ENCODE measurements at places on chromosomes 5 and 9. TPM values are rescaled to one million over a fixed set of nuclear protein-coding genes. Genes with fewer than 3 reads are reported as not detected.

BNIP1 gene
- 18.4 TPM for polyA plus RNA-seq

MYMK gene
- 0.80 TPM for polyA plus RNA-seq

CSF1R gene
- polyA plus RNA-seq, result 13.2 TPM

HAVCR2 gene
- 2.8 TPM for polyA plus RNA-seq

EDIL3 gene
- 53.8 TPM for polyA plus RNA-seq

ZNF618 gene
- 0.97 TPM for polyA plus RNA-seq

PCDHB13 gene
- 0.87 TPM for polyA plus RNA-seq

GPBP1 gene
- polyA plus RNA-seq, result 31.4 TPM

FCN1 gene
- polyA plus RNA-seq, result 2.5 TPM

PPIC gene
- 2.9 TPM for polyA plus RNA-seq

CDH10 gene
- polyA plus RNA-seq, result 1.9 TPM

ABITRAM gene
- polyA plus RNA-seq, result 10.4 TPM

RASEF gene
- polyA plus RNA-seq, result 3.4 TPM

ADGRD2 gene
- polyA plus RNA-seq, result 5.0 TPM

PLCXD3 gene
- polyA plus RNA-seq, result 0.31 TPM

GLDC gene
- 5.1 TPM for polyA plus RNA-seq

TLX3 gene
- polyA plus RNA-seq, result 11.1 TPM

SNX18 gene
- 4.9 TPM for polyA plus RNA-seq

CFAP157 gene
- not detected for polyA plus RNA-seq

NSG2 gene
- 32.7 TPM for polyA plus RNA-seq

SPINK6 gene
- polyA plus RNA-seq, result not detected

ZER1 gene
- polyA plus RNA-seq, result 96.5 TPM

XRCC4 gene
- 2.5 TPM for polyA plus RNA-seq

SPTAN1 gene
- polyA plus RNA-seq, result 822 TPM

CARTPT gene
- polyA plus RNA-seq, result 7.9 TPM

SPAG8 gene
- 3.3 TPM for polyA plus RNA-seq

PCDHB11 gene
- polyA plus RNA-seq, result 0.31 TPM

TAF1L gene
- polyA plus RNA-seq, result not detected

PFN3 gene
- not detected for polyA plus RNA-seq

FOXI1 gene
- 1.3 TPM for polyA plus RNA-seq

CCNO gene
- polyA plus RNA-seq, result 7.5 TPM

TMEM215 gene
- polyA plus RNA-seq, result not detected

SCGB3A2 gene
- polyA plus RNA-seq, result not detected

PCDHGA11 gene
- polyA plus RNA-seq, result 1.6 TPM

AP3B1 gene
- 19.9 TPM for polyA plus RNA-seq

PCSK1 gene
- 56.3 TPM for polyA plus RNA-seq

ROR2 gene
- 4.8 TPM for polyA plus RNA-seq

MELK gene
- 35.0 TPM for polyA plus RNA-seq

RGP1 gene
- 34.4 TPM for polyA plus RNA-seq

PLEKHG4B gene
- 23.0 TPM for polyA plus RNA-seq

EGFLAM gene
- 1.9 TPM for polyA plus RNA-seq

PCDHA12 gene
- polyA plus RNA-seq, result 0.66 TPM

ARID3C gene
- not detected for polyA plus RNA-seq

ANKDD1B gene
- not detected for polyA plus RNA-seq

RMND5B gene
- polyA plus RNA-seq, result 42.1 TPM

TTC1 gene
- 73.0 TPM for polyA plus RNA-seq

DDX46 gene
- 36.0 TPM for polyA plus RNA-seq

OGN gene
- 2.1 TPM for polyA plus RNA-seq

SH3RF2 gene
- polyA plus RNA-seq, result 0.34 TPM

ZNF189 gene
- polyA plus RNA-seq, result 14.4 TPM

BTNL3 gene
- not detected for polyA plus RNA-seq

TBCA gene
- polyA plus RNA-seq, result 305 TPM

OLFM1 gene
- 202 TPM for polyA plus RNA-seq

DNAI1 gene
- polyA plus RNA-seq, result 1.7 TPM

CRAT gene
- polyA plus RNA-seq, result 75.0 TPM

SMIM32 gene
- polyA plus RNA-seq, result 1.8 TPM
